ENCODE measurements at places on chromosomes 2 and 18.

DNA sequence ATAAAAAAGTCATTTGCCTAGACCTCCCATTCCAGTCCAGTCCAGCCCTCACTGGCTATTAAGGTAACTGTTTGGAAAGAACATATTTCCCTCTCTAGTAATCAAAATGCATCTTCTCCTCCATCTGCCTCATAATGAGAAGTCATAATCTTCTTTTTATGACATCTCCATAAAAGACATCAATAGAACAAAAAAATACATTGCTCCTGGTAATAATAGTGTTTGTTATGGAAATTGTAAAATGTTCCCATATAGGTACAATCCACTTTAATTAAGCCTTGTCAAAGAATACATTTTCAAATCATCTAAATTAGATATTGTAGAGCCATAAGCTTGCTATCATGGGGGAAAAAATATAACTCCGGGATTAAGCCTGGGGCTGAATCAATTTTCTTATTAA, 461.6 kb downstream of the LRATD1 start:
- DNase-seq, result no peak

GRCh38 chr2:124973396-124973795, 948.3 kb downstream of the CNTNAP5 start:
- DNase-seq, result no peak

- DNase-seq, result no peak
Observed at GRCh38 chr2:150465703-150466569, 21.5 kb downstream of the RND3 start.

GRCh38 chr18:70290482-70291294, 1.8 kb downstream of the SOCS6 start:
- no peak for DNase-seq

DNA sequence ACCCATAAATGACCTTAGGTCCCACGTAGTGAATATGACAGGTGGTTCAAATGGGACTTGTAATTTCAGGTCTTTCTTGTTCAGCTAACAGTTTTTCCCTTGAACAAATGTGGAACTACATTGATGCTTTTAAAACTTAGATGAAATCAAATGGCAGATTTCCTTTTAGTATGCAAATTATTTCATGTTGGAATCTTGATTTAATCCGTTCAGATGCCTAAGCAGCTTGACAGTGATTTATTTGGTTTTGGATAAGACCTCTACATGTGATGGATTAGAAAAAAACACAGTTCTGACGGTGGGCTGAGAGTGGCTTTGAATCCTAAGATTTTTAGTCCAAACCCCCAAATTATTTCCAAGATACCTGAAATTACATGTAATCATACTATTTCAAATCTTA, 16.9 kb downstream of the SCYGR4 start:
- no peak for DNase-seq

Data from activated CD8-positive, alpha-beta T cell treated with anti-CD3 and anti-CD28 coated beads, Interleukin-2, amount 10 ng/mL, durations not matched to agents 7 days and 5 days (primary cell).